ENCODE measurements at places on chromosomes 12 and 14.
A peak's percentile ranks its signal among the peaks of the same experiment; 100 is the strongest.

DNA sequence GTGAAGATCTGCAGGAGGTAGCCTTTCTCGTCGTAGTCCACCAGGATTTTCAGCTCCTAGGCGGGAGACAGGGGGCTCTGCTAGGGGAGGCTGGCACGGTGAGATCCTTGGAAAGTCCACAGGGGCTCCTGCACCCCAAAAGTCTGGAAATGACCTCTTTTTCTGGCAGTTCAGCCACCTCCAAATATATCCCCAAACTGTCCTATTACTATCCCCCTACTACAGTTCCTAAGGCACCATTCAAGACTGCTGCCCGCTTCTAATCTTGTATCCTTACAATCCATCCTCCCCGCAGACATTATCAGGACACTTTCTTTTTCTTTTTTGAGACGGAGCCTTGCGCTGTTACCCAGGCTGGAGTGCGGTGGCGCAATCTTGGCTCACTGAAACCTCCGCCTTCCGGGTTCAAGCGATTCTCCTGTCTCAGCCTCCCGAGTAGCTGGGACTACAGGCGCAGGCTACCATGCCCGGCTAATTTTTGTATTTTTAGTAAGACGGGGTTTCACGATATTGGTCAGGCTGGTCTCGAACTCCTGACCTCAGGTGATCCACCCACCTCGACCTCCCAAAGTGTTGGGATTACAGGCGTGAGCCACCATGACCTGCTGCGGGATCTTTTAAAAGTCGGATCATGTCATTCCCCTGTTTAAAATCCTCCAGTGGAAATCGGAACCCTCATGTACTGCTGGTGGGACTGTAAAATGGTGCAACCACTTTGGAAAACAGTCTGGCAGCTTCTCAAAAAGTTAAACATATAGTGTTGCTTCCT lies 18.5 kb downstream of the HPD start:
- DNase-seq, result no peak

GRCh38 chr14:70887737-70888499 lies 19.3 kb upstream of the PCNX1 start:
- DNase-seq, result no peak

GRCh38 chr14:99274346-99275221 lies 2.6 kb upstream of the BCL11B start:
- peak; percentile 36 for DNase-seq

- peak; percentile 50 for DNase-seq
Observed at GRCh38 chr14:57390806-57391516, 575 bp downstream of the NAA30 start.

DNA sequence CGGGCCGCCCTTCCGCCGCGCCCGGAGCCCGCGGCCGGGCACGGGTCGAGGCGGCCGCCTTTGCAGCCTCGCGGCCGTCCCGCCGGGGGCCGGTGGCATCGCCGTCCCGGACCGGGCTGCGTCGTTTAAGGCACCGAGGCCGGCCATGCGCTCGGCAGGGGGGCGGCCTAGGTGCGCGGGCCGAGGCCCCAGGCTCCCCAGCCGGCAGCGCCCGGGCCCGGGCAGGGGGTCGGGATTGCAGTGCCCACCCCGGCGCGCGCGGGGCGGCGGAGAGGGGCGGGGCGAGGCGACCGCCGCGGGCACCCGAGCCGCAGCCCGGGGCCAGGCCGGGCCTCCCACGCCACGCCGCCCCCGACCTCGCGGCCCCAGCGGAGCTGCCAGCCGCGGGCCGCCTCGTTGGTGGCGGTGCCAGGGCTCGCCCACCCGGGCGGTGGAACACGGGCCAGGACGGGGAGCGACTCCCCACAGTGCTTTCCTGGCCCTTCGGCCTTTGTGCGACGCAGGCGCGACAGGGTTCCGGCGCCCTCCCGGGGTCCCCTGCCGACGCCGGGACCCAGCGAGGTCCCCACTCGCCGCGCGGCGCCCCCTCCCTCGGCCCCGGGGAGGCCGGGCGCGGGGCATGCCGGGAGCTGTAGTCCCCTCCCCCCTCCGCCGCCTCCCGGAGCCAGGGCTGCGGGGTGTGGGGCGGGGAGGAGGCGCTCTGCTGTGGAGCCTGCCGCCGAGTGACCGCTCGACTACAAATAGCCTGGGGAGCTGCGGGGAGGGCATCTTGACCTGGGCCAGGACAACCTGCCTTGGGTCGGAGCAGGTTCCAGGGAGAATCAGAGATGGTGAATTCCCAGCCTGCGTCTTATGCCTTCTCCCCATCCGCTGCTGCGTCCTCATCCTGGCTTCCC lies 769 bp downstream of the FKBP4 start:
- DNase-seq, result peak; percentile 65

DNA sequence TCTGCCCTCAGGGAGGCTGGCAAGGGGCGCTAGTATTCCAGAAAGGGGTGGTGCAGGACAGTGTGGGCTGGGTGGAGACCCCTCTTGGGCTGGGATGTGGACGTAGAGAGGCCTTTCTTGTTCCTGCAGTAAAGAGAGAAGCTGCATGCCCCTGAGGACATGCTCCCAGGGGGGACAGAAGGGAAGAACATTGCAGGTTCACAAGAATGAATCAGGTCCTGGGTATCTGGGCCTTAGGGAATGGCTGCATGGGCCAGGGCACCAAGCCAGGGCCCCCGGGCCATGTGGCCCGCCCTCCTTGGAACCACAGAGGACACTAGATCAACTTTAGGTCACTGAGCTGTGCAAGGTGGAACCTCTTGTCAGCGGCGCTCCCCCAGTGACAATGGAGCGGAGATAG lies 51.8 kb downstream of the ZNF664 start:
- DNase-seq, result no peak

- DNase-seq, result no peak
Observed at GRCh38 chr12:53259891-53260290, 8.2 kb upstream of the ESPL1 start.

GRCh38 chr12:6919588-6919987 lies 5.2 kb downstream of the ENO2 start:
- DNase-seq, result no peak

- DNase-seq, result no peak
Observed at GRCh38 chr14:75018694-75019093, 16.0 kb downstream of the EIF2B2 start.

- DNase-seq, result no peak
Observed at GRCh38 chr12:1080520-1081223, 89.6 kb downstream of the ERC1 start.

DNA sequence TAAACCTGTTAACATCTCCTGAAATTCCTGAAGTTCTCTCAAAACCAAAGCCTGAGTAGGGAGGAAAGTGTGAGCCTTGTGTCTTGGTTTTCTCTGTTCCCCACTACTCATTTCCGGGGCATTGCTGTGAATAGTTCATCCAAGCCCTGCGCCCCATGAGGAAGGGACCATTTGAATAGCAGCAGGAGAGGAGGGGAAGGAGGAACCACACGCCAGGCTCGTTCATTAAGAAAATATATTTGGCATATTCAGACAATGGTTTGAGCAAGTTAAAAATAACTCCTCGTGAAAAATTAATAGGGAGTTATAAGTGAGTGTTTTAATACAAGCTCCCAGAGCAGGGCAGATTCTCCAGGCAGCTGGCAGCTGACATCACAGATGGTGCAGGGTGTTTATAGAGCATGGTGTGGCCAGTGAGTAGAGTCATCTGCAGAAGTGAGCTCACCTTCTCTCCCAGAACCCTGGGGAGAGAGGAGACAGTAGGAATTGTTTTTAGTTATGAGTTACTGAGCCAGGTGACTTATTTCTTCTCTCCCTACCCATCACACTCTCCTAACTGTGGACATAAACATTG lies 29.5 kb upstream of the CISTR start:
- DNase-seq, result no peak

GRCh38 chr12:94244165-94245133 lies 96.1 kb downstream of the PLXNC1 start:
- peak; percentile 10 for DNase-seq

GRCh38 chr14:68020999-68021663 lies 201.6 kb downstream of the RAD51B start:
- DNase-seq, result no peak

- no peak for DNase-seq
Observed at GRCh38 chr12:62192180-62192902, 67.9 kb upstream of the USP15 start.

DNA sequence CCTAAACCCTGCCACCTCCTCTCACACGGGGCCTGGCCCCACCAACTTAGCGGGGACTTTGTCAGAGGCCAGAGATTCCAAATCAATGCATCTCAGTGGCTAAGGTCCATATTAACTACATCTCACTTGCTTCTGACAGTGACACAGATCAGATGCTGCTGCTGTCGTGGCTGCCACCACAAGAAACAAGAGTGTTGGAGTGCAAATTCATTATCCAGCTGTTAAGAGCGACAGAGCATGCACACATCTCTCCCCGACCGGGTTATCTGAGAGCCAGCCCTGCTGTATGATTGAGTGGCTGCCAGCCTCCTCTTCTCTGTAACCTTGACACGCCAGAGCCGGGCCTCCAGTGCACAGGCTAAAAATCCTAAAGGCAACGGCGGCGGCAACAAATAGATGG lies 40.2 kb downstream of the SPRING1 start:
- DNase-seq, result no peak

DNA sequence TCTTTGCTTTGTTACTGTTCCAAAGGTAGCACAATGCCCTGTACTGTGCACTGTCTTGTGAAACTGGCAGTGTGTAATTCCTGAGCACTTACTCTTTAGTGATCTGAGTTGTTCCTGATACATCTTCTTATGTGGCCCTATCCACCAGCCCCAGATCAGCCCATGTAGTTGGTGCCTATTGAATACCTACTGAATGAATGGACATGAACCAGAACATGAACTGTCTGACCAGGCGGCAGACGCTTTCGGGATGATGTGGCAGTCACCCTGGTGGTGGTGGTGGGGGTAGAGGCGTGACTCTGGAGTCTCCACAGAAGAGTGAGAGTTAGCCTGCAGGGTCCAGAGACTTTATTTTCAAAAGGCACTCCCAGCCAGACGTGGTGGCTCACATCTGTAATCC lies 46.6 kb upstream of the PAPOLA start:
- no peak for DNase-seq

DNA sequence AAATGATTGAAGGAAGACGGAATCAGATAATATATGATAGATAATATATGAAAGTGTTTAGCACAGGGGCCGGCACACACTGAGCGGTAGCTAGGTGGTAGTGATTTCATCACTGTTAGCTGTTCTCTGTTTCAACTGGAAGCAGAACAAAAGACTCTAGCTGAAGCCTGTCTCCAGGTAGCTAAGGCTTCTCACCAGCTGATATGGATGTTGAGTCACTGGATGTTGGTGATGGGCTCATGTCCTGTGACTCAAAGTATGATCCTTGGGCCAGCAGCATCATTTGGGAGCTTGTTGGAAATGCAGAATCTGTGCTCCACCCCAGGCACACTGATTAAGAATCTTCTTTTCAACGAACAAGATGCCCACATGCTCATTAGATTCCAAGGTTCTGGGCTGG lies 21.7 kb upstream of the KCNA5 start:
- no peak for DNase-seq

DNA sequence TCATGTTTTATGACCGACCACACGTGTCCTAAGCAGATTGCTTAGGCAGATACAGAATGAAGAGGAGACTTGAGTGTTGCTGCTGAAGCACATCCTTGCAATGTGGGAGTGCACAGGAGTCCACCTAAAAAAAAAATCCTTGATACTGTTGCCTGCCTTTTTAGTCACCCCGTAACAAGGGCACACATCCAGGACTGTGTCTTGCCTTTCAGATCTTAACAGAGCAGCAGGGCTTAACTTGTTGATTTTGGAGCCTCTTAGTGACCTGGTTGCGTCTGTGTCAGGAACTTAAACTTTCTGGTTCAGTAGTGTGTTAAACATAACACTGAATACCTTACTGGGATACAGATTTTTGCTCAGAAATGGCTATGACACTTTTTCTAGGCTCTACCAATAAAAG lies 6.5 kb downstream of the EIF2B2 start:
- DNase-seq, result no peak

DNA sequence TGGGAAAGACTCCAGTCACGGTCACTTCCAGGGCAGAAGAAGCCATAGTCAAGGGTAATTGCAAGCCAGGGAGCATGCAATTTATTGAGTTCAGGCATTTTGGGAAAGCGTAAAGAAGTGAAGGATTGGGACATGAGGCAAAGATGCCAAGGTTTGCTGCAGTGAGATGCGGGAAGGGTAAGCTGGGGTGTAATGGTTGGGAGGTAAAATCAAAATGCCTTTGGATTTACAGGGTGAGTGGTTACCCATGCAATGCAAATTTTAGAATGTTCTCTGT lies 167.5 kb downstream of the BRMS1L start:
- no peak for DNase-seq

GRCh38 chr14:39469094-39469710 lies 37.0 kb upstream of the FBXO33 start:
- DNase-seq, result no peak

DNA sequence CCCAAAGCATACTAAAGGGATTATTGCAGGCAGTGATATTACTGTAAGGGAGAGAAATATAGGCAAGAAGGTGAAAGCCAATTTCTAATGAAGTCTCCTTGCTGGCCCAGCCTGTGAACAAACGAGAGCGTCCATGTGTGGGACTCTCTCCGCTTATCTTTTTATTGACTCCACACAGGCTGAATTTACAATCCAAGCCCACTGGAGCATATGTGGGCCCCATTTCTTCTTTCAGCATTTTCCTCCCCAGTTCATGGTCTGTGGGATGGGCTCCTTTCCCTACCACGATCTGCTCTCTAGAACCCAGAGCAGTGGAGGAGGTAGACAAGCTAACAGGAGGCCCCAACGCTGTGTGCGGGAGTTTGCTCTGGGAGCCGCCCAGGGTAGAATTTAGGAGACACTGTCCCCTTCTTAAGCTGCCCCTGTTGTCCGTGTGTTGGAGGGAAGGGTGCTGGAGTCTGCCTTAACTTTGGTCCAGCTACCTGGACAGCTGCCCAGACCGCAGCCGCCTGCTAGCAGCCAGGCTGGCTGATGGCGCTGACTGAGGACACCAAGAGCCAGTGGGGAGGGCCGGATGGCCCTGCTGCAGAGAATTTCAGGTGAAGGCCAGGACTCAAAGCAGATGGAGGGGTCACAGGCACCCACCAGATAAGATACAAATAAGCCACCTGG lies 3.2 kb upstream of the HOXC11 start:
- no peak for DNase-seq

GRCh38 chr14:99425272-99425681 lies 55.4 kb downstream of the SETD3 start:
- no peak for DNase-seq

DNA sequence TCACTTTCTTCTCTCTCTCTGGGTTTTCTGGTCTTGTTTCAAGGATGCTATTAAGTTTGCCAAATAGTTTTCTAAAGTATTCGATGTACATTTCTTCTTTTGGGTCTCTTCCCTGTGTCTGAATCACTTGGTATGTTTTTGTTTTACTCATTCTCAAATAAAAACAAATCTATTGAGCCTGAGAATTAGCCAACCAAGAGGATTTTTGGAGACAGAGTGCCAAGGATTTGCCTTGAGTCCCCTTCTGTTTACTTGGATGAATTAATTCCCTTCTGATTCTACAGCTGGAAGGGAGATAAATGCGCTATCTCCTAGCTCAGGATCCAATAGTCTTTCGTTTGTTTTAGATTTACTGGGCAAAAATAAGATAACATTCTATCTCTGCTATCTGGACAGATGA lies 255.5 kb downstream of the SYT10 start:
- DNase-seq, result no peak

GRCh38 chr12:6488240-6488639 lies 4.8 kb downstream of the MRPL51 start:
- DNase-seq, result no peak

- no peak for DNase-seq
Observed at GRCh38 chr12:72957454-72957853, 685.3 kb downstream of the TRHDE start.
